Stimulated activated CD4-positive, alpha-beta T cell treated with anti-CD3 and anti-CD28 coated beads, Interleukin-15, amount 100 ng/mL, for 1 hour (primary cell): ENCODE measurements at places on chromosomes 2 and 18.

GRCh38 chr2:84290537-84290936 is 168.5 kb downstream of the SUCLG1 start:
- no peak for DNase-seq

DNA sequence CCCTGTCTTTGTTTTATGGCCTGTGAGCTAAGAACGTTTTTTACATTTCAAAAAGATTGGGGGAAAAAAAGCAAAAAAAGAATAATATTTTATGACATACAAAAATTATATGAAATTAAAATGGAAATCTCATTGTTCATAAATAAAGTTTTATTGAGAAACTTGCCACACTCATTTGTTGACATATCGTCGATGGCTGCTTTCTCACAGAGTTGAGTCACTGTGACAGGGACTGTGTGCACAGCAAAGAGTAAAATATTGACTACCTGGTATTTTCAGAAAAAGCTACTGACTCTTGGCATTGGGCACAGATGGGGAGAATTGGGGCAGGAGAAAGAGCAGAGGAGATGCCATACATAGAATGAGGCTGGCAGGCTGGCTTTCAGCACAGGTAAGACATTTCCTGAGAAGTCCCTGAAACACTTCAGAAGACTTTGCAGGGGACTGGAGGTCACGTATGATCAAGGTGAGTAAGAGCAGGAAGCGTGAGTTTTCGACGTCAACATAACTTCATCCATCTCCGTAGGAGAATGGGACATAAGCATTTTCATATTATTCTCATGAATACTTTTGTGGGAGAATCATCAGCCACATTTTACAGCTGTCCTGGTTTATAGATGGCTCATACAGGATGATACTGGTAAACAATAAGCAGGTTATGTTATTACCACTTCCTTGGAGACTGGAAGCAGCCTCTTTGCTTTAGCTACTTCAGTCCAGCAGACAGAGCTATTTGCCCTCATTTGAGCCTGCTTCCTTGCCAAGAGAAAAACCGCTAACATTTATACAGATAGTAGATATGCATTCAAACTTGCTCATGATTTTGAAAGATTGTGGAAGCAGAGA is 32.5 kb upstream of the PUM2 start:
- DNase-seq = no peak

DNA sequence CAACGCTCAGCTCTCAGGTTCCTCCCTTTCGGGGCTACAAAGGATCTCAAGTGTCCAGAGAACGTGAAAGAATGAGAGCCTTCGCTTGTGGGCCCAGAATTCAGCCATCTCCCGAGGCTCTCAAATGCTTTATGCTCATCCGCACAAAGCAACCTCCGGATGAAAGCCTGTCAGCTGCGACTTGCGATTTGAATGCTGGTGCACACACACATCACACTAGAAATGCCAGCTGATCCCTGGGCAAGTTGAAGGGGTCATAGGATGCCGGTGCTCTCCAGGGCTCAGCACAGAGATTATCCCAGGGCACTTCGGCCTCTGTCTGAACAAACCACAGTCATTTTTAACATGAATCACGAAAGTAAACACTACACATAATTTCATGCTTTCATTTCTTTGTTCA is 141.8 kb upstream of the MYT1L start:
- DNase-seq = no peak

DNA sequence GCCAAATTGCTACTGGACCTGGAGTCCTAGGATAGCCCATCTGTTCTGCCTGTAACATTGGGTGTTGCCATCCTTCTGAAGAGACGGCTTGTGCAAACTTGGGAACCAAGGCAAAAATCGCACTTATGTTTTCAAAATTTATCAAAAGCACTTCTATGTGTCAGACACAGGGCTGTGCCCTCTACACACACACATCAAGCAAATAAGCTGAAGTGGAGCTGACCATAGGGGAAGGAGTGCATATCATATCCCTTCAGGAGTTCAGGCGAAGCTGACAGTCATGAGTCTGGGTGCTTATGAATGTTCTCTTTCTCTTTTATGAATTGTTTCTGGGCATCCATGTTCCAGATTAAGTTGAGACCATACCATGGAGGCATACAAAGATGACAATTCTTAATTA is 247.9 kb downstream of the CYRIA start:
- no peak for DNase-seq

- DNase-seq = no peak
These were observed 30.6 kb downstream of the SOWAHC start for GRCh38 chr2:109644571-109645275.

GRCh38 chr2:86026744-86027065 is 79.0 kb downstream of the POLR1A start:
- DNase-seq = no peak

DNA sequence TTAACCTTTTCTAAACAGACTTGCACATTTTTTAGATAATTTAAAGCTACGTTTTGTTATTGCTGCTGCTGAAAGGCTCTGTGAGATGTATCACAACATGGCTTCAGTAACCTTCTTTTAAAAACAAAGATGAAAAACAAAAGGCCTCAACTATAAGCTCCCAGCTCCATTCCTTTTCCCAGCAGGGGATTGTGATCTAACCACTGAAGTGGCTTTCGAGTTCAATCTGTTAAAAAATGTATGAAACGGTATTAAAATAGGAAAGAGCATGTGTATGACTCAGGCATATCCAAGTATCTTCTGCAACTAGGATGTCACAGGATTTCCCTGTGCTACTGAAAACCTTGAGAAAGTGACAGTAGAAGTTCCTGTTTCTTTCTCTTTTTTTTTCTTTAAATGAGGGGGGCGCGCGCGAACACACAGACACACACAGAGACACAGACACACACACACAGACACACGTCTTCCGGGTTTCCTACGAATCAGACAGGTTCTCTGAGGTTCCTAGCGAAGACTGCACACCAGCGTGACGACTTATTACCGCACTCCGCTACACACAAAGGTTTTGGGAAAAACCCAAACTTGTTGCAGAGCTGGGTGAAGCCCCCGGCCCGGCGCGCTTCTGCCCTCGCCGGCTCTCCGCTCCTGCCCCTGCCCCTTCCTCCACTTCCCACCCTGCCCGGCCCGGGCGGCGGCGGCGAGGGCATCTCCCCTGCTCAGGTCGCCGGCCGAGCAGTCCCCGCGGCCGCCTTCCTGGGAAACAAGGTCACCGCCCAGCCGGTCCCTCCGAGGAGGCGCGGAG is 86.8 kb downstream of the RBMS1 start:
- DNase-seq = peak; percentile 52

- DNase-seq = no peak
These were observed 44.6 kb upstream of the THOC1 start for GRCh38 chr18:312415-312814.

DNA sequence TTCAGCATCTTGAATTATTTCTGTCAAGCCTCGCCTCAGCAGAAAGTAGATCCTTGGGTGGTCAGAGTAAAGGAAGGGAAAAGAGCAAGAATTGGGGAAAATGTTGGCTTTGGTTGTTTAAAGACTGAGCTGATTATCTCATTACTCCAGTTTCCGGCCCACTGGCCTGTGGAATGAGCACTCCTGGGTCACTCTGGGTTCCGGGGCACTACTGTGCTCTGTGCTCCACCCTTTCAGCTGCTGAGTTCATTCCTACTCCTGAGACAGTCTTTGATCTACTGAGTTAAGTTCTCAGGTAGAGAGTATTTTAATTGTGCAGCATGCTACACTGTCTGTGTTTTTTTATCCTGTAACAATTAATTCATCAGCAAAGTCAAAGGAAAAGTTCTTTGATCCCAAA is 427.7 kb downstream of the CDH2 start:
- no peak for DNase-seq

GRCh38 chr2:143329288-143329687 is 200.1 kb downstream of the ARHGAP15 start:
- no peak for DNase-seq

- no peak for DNase-seq
These were observed 101.3 kb upstream of the KLHL29 start for GRCh38 chr2:23283653-23284052.

- DNase-seq = no peak
These were observed 403 bp upstream of the CLUL1 start for GRCh38 chr18:596288-596881.
